ENCODE measurements at places on chromosomes 3 and 15. TPM values are rescaled to one million over a fixed set of nuclear protein-coding genes. Genes with fewer than 3 reads are reported as not detected.

The GORASP1 gene
- 75.3 TPM for total RNA-seq

GRCh38 chr15:66947471-66947870, 117.9 kb upstream of the SMAD3 start:
- H3K27ac ChIP-seq: no peak overlapping the region
- no peaks in the 10 kb centered on the region for H3K27me3 ChIP-seq
- no peaks in the 10 kb centered on the region for H3K4me1 ChIP-seq
- no peaks in the 10 kb centered on the region for H3K36me3 ChIP-seq

The TUSC7 gene
- 9.1 TPM for total RNA-seq

DNA sequence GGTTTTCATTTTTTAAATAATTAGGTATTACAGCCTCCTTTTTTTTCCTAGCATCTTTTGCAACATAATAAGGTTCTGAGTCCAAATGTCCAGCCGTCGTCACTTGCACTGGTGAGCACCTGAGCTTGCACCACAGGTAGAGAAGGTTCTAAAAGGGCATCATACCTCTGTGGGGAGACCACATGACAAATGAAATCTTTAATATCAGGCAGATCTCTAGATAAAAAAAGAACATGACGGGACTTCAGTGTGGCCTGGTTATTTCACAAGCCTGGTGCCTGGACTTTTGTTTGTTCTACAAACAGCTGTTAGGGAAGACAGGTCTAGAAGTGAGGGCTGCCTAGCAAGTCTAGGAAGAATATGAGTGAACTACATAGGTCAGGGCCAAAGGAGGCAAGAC, 3.6 kb downstream of the ZBED2 start:
- no peaks in the 10 kb centered on the region for H3K36me3 ChIP-seq
- no peak overlapping the region for H3K4me3 ChIP-seq
- H3K27me3 ChIP-seq: no peaks in the 10 kb centered on the region

DNA sequence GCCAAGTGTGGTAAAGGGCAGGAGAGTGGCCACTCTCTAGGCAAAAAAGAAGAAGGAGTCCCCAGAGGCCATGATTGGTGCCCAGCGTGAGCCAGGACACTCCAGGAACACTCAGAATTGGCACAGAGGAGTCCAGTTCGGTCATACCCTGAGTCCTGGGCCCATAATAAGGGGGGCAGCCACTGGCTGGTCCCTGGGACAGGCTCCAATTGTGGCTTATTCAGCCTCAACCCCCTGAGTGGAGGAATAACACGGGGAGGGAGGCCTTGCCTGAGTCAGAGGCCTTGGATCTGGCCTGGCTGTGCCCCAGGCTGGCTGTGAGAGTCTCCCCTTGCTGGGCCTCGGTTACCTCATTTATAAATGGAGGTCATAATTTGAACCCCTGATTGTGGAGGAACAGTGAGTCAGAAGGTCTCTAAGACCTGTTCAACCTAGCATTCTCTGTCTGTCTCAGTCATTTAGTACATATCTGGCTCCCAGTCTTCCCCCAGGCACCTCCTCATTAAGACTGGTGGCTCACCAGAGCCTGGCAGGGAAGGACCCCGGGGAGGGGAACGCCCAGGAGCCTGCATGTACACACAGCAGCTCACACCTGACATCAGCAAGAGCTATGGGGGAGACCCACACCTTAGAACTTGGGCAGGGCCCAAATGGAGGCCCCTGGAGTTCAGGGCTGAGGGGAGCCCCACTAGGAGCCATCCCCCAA, 95.9 kb upstream of the ATP2B2 start:
- no peak overlapping the region for H3K4me3 ChIP-seq
- H3K27ac ChIP-seq: no peak overlapping the region
- H3K4me1 ChIP-seq: no peaks in the 10 kb centered on the region

DNA sequence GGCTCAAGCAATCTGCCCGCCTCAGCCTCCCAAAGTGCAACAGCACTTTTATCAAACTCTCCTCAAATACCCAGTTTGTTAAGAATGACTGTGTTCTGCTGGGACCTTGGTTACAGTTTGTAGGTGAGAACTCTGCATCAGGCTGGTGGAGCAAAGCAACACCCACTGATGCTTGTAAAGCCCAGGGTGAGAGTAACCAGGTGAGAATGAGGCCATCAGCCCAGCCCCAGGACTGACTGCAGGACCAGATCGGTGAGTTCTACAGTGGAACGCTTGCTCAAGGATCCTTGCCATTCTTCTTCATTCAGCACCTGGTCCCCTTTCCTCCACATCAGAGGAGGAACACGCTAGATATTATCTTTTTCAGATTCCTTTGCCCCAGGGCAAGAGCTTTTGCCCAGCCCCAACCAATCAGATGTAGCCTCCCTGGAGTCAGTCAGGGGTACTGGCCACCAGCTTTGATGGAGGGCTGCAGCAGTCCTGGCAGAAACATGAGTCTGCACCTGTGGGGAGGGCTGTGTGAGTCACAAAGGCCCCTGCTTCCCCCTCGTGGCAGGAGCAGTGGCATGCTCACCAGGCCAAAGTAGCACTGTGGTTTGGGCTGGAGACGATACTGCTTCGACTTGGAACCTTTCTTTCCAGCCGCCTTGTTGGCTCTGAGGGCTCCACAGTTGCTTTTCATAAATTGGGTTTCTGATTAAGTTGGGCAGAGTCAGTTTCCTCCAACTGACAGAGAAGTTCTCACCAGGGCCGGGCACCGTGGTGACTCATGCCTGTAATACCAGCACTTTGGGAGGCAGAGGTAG, 3.5 kb upstream of the SHISA5 start:
- no peak overlapping the region for H3K4me3 ChIP-seq
- no peaks in the 10 kb centered on the region for H3K36me3 ChIP-seq
- H3K4me1 ChIP-seq: peaks cover 18% of the 10 kb centered on the region
- H3K27ac ChIP-seq: no peak overlapping the region
- H3K27me3 ChIP-seq: no peaks in the 10 kb centered on the region
- no peak for DNase-seq

GRCh38 chr15:76678766-76679165, 226.4 kb downstream of the SCAPER start:
- no peaks in the 10 kb centered on the region for H3K36me3 ChIP-seq
- DNase-seq: no peak
- H3K4me3 ChIP-seq: no peak overlapping the region
- H3K27ac ChIP-seq: no peak overlapping the region
- no peaks in the 10 kb centered on the region for H3K4me1 ChIP-seq

- H3K4me1 ChIP-seq: peaks cover 45% of the 10 kb centered on the region
- no peak overlapping the region for H3K4me3 ChIP-seq
- no peaks in the 10 kb centered on the region for H3K36me3 ChIP-seq
- H3K27me3 ChIP-seq: no peaks in the 10 kb centered on the region
- DNase-seq: no peak
- no peak overlapping the region for H3K27ac ChIP-seq
Measured at GRCh38 chr15:74786551-74787165, 4.8 kb downstream of the CSK start.

DNA sequence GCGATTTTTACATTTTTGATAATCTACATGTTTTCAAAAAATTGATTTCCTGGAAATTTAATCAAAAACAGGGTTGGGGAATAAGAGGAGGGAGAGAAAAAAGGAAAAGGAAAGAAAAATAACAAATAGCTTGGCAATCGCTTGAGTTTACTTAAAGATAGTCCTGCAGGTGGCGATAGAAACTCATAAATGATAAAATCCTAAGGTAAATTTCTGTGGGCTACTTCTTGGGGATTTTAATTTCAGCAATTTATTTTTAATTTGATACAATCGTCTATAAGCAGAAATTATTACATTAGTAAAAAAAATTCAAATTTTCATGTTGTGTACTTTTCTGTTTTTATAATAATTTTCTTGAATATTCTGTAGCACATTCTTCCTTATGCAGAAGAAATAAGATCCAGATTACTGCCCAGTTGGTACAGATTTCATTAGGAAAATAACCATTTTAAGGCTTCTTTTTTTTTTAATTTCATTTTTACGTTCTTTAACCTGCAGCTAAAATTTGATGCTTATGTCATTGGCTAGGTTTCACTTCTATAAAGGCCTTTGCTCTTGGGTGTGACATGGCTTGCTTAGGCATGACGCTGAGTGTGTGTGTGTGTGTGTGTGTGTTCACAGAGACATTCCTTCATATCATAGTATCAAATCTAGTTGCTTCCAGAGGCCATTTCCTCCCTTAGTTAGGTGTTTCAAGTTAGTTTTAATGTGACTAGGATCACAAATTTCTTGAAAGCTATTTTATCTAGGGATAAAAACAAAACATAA, 181.8 kb downstream of the MCTP2 start:
- H3K27me3 ChIP-seq: no peaks in the 10 kb centered on the region
- H3K4me3 ChIP-seq: no peak overlapping the region
- no peak overlapping the region for H3K27ac ChIP-seq
- H3K36me3 ChIP-seq: no peaks in the 10 kb centered on the region
- no peak for DNase-seq
- H3K4me1 ChIP-seq: no peaks in the 10 kb centered on the region

DNA sequence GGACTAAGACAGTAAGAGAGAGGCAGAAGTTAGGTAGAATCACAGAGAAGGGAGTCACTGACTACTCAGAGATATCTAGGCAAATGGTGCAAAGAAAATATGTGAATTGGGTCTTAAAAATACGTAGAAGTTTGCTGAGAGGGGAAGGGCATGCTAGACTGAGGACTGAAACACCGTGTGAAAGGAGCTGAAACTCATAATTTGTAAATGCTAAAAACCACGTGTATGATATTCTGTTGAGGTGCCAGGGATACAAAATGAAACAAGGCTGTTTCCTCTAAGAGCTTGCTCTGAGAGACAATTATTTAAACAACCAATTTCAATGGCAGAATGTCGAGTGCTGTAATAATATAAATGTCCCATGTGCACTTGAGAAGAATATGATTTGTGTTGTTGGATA, 47.2 kb downstream of the NCK1 start:
- peaks cover 2% of the 10 kb centered on the region for H3K4me1 ChIP-seq
- H3K36me3 ChIP-seq: no peaks in the 10 kb centered on the region
- H3K27ac ChIP-seq: no peak overlapping the region
- no peak overlapping the region for H3K4me3 ChIP-seq
- no peak for DNase-seq

The UMPS gene
- 26.8 TPM for total RNA-seq

DNA sequence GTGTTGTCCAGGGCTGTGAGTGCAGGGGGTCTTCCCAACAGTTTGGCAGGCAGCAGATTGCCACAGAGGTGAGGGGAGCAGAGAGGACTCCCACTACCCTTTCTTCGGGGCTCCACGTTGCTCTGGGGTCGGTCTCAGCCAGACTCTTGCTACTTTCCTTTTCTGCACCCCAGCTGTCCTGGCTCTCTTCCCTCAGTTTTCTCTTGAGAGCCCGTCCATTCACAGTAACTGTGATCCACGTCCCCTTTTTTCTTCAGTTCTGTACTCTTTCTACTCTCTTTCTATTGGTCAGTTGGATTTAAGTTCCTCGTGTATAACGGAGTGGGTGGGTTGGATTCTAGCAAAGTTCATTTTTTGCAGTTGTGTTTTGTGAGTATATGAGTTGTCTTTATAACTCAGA, 105.8 kb downstream of the UNC13C start:
- no peaks in the 10 kb centered on the region for H3K27me3 ChIP-seq
- H3K4me1 ChIP-seq: no peaks in the 10 kb centered on the region
- H3K27ac ChIP-seq: no peak overlapping the region
- H3K4me3 ChIP-seq: no peak overlapping the region

The GRAMD1C gene
- total RNA-seq: 24.1 TPM

The GABRA5 gene
- 3.1 TPM for total RNA-seq

The SAMMSON gene
- total RNA-seq: 3.8 TPM

DNA sequence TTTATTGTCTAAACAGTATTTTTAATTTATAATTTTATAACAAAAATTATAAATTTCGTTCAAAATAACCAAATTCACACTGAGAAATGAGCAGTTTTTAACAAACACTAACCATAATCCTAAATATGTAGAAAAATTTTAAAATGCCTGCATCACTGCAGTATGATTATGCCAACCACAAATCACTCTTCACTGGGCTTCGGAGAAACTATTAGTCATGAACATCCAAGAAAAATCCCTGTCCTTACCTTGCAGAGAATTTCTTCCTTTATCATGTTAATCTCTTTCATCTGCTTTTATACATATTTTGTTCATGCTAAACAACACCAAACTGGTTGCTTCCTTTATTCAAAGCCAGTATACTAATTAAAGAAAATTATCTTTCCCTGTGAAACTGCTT, 511.0 kb upstream of the ALCAM start:
- no peaks in the 10 kb centered on the region for H3K36me3 ChIP-seq
- no peak overlapping the region for H3K4me3 ChIP-seq
- no peaks in the 10 kb centered on the region for H3K27me3 ChIP-seq

DNA sequence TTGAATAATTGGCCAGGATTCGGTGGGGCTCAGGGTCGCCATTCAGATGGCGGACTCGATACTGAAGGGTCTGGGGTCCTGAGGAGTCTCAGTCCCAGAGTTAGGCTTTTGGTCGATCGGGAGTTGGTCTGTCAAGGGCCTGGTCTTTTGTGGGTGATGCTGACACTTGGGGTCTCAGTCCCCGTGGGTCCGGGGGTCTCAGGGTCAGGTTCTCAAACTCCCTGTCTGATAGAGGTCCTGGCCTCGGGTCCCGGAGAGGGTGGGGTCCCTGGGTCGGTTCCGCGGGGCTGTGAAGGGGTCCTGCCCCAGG, 467 bp downstream of the NCKIPSD start:
- H3K36me3 ChIP-seq: no peaks in the 10 kb centered on the region
- peak overlapping the region; percentile 87 for H3K27ac ChIP-seq
- peaks cover 43% of the 10 kb centered on the region for H3K4me1 ChIP-seq
- DNase-seq: no peak

The ACSBG1 gene
- total RNA-seq: 25.2 TPM

The SI gene
- 2.8 TPM for total RNA-seq

- H3K4me3 ChIP-seq: no peak overlapping the region
- H3K27me3 ChIP-seq: no peaks in the 10 kb centered on the region
Measured at GRCh38 chr3:39590806-39591205, 123.3 kb downstream of the MOBP start.

The TUBGCP5 gene
- 55.1 TPM for total RNA-seq

- H3K4me1 ChIP-seq: no peaks in the 10 kb centered on the region
- no peak overlapping the region for H3K27ac ChIP-seq
- no peak overlapping the region for H3K4me3 ChIP-seq
- no peaks in the 10 kb centered on the region for H3K27me3 ChIP-seq
- no peaks in the 10 kb centered on the region for H3K36me3 ChIP-seq
Measured at GRCh38 chr3:30123755-30124154, 482.6 kb upstream of the TGFBR2 start.

- H3K4me3 ChIP-seq: no peak overlapping the region
- no peak overlapping the region for H3K27ac ChIP-seq
- H3K4me1 ChIP-seq: no peaks in the 10 kb centered on the region
- H3K36me3 ChIP-seq: no peaks in the 10 kb centered on the region
- H3K27me3 ChIP-seq: no peaks in the 10 kb centered on the region
Measured at GRCh38 chr3:194084284-194084683, 51.7 kb upstream of the HES1 start.

GRCh38 chr3:42019953-42020260, 58.0 kb upstream of the ULK4 start:
- H3K4me3 ChIP-seq: no peak overlapping the region
- no peaks in the 10 kb centered on the region for H3K27me3 ChIP-seq
- H3K4me1 ChIP-seq: peaks cover 43% of the 10 kb centered on the region
- no peaks in the 10 kb centered on the region for H3K36me3 ChIP-seq
- H3K27ac ChIP-seq: no peak overlapping the region

GRCh38 chr15:27249046-27249759, 278.2 kb downstream of the GABRG3 start:
- no peak overlapping the region for H3K4me3 ChIP-seq
- no peak for DNase-seq
- H3K27me3 ChIP-seq: no peaks in the 10 kb centered on the region
- H3K36me3 ChIP-seq: no peaks in the 10 kb centered on the region
- H3K4me1 ChIP-seq: no peaks in the 10 kb centered on the region
- no peak overlapping the region for H3K27ac ChIP-seq

The PLD1 gene
- total RNA-seq: 19.1 TPM

GRCh38 chr3:51942603-51943450, 664 bp downstream of the PARP3 start:
- peak overlapping the region; percentile 86 for H3K27ac ChIP-seq
- peaks cover 18% of the 10 kb centered on the region for H3K4me1 ChIP-seq
- no peaks in the 10 kb centered on the region for H3K27me3 ChIP-seq

All from testis (tissue), 5 donors.